SJSA1 (cell line): ENCODE measurements at places on chromosomes 12 and 14.

- no peak for DNase-seq
Observed at GRCh38 chr12:40226705-40227104, 1.9 kb downstream of the LRRK2 start.

GRCh38 chr12:131089531-131090273, 136.0 kb downstream of the ADGRD1 start:
- DNase-seq = no peak

DNA sequence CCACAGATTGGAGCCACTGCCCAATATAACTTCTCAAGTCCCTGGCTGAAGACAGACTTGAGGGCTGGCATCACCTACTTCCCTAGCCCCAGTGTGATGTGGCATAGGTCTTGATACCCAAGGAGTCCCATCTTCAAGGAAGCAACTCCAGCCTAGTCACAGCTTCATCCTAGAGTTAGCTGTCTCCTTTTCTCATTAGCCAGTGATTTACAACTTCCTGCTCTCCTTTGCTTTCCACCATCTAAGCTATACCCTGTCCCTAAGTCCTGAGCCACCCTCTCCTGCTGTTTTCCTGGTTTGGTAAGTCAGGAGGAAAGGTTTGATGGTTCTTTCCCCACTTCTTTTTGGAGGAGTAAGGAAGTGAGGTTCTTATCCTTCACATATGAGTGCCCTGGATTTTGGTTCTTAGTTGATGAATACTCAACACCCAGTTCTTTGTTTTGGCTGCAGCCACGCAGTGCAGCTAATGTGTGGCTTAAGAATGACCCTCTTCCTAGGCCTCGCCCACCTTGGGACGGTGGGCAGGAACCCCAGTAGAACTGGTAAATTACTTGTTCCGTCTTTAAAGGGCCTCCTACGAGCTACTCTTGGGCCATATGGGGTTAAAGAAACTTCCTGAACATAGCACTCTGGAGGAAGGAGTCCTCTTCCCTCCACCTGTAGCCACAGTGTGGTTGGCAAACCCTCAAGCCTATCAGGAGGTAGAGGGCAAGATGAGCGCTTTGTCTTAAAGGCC, 3.9 kb upstream of the GPX2 start:
- DNase-seq = no peak

DNA sequence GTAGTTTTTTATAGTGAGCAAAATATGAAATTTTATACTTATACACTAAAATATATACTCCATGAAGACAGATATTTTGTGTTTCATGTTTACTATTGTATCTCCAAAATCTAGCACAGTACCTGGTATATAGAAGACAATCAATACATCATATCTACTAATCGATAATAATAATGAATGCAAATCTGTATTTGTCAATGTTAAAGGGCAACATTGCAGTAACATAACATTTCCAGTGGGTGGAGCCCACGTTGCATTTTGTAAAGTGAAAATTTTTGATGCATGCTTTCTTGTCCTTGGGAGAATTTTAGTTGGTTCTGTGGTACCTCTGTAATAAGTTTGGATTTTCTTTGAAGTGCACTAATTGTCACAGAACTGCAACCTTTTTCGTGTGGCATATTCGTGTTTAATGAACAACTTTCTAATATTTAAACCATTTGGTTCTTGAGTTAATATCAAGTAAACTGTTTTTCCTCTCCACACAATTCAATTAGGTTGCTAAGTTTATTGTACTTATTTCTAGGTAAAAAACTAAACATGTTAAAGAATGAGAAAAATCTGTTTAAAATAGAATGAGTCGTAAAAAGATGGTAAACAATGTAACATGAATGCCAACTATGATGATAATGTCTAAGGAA, 47.4 kb downstream of the AVPR1A start:
- DNase-seq = peak; percentile 23

GRCh38 chr14:99756796-99757195, 36.4 kb upstream of the EML1 start:
- no peak for DNase-seq

DNA sequence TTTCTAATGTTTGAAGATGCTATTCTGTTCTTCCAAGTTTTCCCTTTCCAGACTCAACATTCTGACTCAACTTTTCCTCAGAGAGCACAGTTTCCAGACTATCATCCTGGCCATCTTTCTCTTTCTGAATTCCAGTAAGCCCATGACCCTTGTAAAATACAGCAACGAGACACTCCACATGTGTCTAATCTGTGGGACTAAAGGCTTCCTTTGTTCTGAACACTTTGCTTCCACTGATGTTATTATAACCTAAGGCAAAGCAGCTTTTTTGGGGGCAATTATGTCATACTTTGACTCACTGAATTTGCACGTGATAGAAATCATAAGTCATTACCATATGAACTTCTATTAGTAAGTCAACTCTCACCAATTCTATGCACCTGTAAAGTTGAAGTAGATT, 6.3 kb upstream of the ART4 start:
- DNase-seq = no peak

GRCh38 chr12:19659501-19659900, 220.2 kb downstream of the AEBP2 start:
- no peak for DNase-seq

DNA sequence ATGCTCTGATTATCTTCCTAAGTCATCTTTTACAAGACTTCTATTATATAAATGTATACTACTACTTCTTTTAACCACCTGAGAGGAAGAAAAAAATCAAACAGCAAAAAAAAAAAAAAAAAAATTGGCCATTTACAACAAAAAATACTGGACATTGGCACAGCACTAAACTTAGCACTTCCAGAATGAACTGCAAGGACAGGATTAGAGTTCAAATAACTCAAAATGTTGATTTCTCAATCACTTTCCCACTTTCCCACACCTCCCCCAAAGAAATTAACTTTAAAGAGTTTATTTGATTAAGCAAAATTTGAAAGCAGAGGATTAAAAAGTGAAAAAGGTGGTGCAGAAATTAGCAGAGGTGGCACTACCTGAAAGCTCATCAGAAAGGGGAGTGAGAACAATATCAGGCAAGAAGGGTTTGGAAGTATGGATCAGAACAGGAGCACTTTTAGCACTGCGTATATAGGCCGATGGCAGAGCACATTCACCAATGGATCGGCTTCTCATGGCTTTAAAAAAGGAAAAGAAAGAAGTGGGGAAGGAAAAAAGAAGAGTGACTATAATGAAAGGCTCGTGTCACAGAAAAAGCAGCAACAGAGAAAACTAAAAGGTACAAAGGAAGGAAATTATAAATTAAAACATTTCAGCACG, 109.2 kb downstream of the RALGAPA1 start:
- DNase-seq = no peak

DNA sequence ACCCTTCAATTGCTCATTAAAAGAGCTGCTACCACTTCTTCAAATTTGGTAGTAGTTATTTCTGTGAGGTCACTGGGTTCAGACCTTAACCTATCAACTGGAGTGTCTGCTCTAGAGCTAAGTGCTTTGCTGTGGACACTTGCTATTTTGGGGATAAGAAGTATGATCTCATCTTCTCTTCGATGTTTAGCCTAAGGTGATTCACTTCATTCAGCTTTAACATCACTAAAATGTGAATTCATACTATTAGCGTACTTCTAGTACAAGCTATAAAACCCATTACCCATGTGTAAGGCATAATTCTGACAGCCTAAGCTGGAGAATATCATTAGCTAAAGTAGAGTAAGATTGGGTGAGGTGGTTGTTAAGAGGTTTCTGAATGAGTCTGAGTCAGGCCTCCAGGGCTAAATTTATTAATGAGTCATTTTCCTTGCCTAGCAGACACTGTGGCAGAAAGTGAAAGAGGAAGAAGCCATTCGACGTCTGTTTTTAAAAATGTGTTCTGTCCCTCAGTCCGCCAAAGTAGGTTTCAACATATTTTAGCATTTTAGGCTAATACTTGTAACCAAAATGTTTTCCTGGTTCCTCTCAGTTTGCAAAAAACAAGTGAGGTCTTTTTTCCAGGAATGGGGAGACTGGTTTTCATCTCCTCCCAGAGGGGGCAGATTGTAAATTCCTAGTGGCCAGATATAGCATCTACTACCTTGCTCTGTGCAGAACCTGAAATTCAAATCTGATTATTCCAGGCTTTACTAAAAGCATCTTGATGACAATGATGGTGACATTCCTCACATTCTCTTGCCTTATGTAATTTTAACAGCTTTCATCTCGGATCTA, 103.6 kb downstream of the SSPN start:
- peak; percentile 87 for DNase-seq

- DNase-seq = no peak
Observed at GRCh38 chr12:109191621-109192250, 75.3 kb downstream of the ACACB start.

DNA sequence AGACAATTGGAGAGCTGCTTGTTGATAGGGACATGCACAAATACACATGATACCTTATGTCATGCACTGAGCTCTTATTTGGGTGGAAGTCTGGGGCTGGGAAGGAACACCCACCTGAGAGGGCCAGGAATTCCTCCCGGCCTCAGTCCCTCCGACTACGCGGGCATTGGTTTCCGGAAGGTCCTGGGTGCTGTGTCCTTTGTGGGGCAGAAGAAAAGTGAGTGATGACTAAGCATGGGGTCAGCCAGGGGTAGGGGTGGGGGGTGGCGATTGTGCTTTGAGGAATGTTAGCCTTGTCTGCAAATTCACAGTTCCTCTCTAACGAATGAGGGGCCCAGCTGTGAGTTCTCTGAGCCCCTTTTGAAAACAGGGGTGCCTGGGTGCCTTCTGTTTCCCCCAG, 798 bp downstream of the CELA1 start:
- DNase-seq = peak; percentile 71

GRCh38 chr12:113248842-113249435, 27.7 kb downstream of the TPCN1 start:
- no peak for DNase-seq

DNA sequence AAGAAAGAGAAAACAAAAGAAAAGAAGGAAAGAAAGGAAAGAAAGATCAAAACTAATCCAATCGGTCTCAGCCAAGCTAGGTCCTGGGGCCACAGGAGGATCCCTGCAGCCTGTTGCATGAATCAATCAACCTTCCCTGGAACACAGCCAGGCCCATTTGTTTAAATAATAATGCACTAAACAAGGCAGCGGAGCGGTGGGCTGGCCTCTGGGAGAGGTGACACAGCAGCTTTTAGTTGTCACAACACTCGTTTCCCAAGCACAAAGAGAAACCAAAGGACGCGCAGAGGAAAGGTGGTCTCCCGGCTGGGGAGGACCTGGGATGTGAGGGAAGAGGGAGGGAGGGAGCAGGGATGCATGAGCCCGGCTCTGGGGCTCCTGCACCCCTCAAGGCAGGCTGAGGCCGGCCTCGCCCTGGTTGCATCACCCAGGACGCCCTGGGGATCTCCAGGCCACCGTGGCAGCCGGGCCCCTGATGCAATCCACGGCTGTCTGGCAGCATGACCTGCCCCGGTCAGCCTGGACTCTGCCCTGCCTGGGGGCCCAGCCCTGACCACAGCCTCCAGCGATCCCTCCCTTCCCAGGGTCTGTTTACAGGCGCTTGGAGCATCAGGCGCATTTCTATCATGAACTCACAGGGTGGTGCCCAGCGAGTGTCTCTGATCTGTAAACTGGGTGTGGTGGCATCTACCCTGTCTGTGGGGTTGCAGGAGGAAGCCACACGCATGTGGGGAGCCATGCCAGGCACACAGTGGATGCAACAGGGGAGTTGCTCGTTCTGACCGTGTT, 32.5 kb downstream of the MMP17 start:
- DNase-seq = peak; percentile 90

GRCh38 chr14:101400830-101401229, 160.5 kb upstream of the DIO3 start:
- DNase-seq = no peak

DNA sequence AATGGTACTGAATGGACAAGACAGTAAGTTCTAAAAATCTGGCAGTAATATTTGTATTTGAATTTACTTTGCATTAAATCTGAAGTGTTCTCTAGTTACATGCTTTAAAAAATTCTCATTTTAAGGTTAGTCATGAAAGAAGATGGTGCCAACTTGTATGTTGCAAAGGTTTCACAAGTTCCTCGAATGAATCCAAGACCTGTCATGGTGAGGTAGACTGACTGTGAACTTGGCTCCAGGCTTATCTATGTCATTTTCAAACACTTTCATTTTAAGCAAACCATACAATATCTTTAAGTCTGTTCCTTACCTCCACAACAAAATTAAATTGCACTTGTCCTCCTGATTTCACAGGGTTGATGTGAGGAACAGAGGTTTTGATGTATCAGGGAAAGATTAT, 23.4 kb downstream of the CLEC2D start:
- DNase-seq = no peak

DNA sequence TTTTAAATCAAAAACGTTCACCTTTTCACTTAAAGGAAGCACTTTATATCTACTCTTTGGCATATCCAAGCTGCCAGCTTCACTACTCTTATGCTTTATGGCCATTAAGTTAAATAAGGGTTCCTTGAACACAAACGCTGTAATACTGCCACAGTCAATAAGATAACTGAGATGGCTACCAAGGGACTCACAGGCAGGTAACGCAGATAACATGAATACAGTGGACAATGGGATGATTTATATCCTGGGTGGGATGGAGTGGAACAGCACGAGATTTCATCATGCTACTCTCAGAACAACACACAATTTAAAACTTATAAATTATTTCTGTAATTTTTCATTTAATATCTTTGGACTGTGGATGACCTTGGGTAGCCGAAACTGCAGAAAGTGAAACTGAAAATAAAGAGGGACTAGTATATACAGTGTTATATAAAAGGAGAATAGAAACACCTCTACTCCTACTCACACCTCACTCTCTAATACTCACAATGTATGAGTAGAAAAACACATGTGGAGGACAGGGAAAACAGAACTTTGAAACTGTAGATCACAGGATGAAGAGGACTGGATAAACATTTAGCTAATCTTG, 367.3 kb downstream of the C12orf50 start:
- peak; percentile 37 for DNase-seq

DNA sequence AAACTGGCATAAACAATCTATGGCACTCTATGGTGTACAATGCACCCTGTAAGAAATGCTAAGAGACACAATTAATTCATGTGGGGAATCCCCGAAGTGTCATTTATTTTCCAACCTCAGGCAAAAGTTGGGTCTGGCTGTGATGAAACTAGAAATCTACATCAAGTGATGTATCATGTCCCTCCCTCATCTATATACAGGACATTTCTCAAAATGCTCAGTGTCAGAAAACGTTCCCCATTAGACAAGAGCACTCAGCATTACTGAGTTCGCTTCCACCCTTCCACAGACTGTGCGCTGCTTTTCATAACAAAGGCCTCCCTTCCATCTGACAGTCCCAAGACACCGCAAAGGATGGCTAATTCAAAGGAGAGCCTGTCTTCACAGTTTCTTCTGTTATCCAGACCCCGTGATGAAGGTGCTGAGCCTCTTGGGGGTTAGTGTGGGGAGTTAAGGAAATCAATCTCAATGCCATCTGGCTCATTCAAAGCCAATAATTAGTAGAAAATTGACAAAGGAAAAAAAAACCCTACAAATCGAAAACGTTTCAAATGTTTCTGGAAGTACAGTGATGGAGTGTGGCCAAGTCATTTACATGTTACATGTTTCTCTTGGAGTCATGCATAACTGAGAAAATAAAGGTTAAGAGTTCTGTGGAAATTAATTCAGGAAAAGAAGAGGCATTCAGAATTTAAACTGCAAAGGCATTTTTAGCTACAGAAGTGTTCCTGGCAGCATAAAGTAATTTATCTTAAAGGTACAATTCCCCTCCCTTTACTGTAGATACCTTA, 7.5 kb downstream of the CCDC88C start:
- DNase-seq = no peak

GRCh38 chr12:40819436-40820108, 127.3 kb downstream of the CNTN1 start:
- DNase-seq = no peak
